ENCODE measurements at places on chromosomes 2 and 18.

DNA sequence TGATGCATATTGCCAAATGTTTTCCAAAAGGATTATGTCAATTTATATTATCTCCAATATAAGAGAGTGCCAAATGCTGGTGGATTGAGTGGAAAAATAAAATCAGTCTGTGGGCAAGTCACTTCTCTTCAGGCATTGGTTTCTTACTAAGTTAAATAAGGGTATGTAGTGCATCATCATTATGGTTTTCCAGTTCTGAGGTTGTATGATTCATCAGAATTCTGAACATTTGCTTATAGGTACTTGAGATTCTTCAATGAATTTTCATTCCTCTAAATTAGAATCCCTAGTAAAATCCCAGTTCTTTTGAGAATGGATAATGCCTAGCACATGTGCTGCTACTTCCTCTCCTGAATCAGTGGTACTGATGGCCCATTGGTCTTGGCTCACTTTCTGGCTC is 188.9 kb upstream of the OSR1 start:
- no peak for DNase-seq

GRCh38 chr2:160293391-160294091 is 93.5 kb upstream of the ITGB6 start:
- no peak for DNase-seq

GRCh38 chr2:71646028-71646427 is 192.7 kb downstream of the DYSF start:
- DNase-seq = no peak

DNA sequence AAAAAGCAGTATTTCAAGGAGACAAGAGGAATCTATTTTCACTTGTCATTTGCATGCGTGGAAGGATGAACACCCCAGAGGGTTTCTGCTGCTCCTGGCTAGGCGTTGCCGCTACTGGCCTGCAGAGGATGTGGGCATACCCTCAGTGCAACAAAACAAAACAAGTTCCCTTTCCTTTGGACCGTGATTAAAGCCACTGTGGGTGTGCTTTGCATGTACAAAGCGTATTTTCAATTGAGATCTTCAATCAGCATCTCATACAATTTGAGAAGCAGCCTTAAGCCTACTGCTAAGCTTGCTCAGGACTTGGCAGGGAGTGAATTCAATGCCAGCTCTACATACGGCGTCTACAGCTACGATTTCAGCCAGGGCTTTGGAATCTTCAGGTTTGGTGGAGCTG is 298.4 kb downstream of the LPIN1 start:
- no peak for DNase-seq

DNA sequence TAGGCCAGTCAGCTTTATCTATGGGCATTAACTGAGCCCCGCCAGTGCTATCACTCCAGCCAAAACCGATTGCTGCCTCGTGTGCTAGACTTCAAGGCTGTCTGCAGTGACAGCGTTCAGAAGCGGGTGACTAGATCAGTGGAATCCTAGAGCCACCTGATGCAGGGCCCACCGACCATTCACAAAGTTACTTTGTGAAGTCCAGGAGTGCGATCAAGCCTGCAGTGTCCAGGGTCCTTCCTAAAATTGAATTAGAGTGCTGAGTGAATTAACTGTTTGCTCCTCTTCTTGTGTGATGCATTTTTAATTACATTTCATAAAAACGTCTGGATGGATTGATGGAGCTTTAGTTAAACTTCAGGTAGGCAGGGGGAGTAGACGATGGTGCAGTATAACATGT is 13.9 kb downstream of the PCARE start:
- DNase-seq = no peak

- DNase-seq = no peak
Observed at GRCh38 chr18:470661-471501, 29.6 kb downstream of the COLEC12 start.

- no peak for DNase-seq
Observed at GRCh38 chr2:130813722-130814121, 23.0 kb upstream of the ARHGEF4 start.

DNA sequence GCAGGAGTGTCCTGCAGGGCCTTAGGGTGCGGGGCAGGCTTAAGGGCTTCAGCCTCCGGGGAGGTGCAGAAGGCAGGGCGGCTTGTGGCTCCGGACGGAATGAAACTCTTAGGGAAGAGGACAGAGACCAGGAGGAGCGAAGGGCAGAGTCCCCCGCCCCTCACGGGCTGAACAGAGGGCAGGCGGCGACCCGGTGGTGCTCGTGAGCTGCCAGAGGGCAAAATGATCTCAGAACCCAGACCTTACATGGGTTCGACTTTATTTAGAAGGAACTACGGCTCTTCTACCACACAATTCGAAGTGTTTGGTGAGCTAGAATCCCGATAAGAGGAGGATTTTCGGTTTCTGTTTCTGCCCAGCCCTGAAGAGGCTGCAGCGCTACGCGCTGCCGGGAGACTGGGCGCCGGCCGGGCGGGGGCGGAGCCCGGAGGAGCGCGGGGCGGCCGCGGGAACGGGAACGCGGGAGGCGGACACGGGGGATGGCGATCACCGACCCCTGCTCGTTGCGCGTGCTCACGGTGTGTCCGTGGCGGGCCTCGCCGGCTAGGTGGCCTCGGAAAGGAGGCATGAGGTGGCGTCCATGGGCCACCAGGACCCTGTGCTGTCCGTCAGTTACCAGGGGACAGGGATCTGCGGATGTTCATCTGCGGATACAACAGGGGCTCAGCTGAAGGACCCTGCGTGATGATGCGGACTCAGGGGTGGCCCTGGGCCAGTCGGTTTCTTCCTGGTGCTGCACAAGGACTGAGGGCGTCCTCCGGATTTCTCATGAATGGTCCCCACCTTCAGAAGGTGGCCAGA is 4.2 kb upstream of the SP100 start:
- peak; percentile 32 for DNase-seq

DNA sequence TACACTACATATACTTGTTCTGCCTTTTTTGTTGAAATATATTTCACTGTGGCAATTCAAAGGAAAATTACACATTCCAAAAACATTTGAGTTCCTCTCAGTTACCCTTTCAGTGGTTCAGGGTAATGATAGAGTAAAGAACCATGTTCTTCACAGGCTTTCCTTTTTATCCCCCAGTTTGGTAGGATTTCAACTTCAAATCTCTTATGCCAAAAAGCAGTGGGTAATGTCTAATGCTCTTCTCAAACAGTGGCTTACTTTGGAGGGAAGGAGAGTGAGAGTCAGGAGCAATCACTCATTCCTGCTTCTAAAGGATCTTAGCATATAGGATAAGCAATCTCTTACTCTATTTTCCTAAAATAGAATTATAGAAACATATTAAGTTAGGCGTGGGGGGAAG is 290.6 kb downstream of the ZEB2 start:
- no peak for DNase-seq

- no peak for DNase-seq
Observed at GRCh38 chr2:143237146-143237777, 108.0 kb downstream of the ARHGAP15 start.

- no peak for DNase-seq
Observed at GRCh38 chr2:205636549-205637319, 45.6 kb upstream of the NRP2 start.

- DNase-seq = no peak
Observed at GRCh38 chr18:25370391-25370790, 18.4 kb upstream of the ZNF521 start.

DNA sequence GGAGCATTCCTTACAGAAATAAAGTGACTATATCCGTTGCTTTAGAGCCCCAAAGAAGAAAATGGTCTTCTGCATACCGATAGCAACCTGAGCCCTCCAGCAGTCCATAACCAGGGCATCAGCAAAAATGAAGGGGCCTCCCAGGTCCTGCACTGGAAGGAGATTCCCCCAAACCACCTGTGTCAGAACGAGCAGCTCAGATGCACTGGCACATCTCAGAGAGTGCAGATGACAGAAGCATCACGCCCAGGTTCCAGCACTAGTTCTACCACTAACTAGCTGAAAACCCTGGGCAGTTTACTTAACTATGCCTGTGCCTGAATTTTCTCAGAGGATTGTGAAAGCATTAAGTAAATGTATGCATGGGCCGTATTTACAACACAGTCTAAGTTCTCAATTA is 466.7 kb upstream of the MYT1L start:
- no peak for DNase-seq

DNA sequence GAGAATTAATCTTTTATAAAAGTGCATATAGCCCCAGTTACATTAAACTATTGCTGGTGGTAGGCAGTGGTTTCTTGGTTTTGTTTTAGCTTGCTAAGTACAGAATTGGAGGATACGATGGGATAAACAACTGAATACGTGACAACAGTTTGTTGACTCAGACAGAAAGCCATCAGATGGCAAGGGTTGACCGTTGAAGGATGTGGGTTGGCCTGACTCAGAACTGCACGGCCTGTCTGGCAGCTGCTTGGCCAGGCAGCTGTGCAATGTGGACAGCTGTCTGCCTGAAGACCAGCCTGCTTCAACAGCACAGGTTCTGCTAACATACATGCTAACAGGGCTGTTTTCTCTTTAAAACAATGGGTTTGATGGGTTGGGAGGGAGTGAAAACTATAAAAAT is 46.6 kb downstream of the PRKRA start:
- no peak for DNase-seq

DNA sequence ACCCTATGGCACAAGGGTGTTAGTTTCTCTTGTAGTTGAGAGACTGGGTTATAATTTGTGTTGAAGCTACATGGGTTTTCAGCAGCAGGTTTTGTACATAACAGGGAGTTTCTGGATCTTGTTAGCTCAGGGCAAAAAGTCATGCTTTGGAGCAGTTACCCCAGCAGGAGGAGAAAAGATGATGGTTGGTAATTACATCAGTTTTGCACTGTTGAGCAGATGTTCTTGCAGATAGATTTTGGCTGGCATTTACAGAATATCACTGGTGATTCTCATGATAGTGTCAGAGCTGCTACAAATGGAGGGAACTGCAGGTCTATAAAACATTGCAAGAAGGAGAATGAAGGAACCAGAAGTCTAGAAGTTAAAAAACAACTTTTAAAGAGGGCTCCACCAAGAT is 215.2 kb upstream of the ATP5MC3 start:
- no peak for DNase-seq

- DNase-seq = no peak
Observed at GRCh38 chr18:45951016-45951714, 16.0 kb downstream of the EPG5 start.

GRCh38 chr18:59419386-59419785 is 60.3 kb upstream of the LMAN1 start:
- DNase-seq = no peak

- DNase-seq = no peak
Observed at GRCh38 chr2:162091325-162092007, 17.5 kb upstream of the DPP4 start.
